ENCODE measurements at places on chromosomes 16 and 17. TPM values are rescaled to one million over a fixed set of nuclear protein-coding genes. Genes with fewer than 3 reads are reported as not detected.

GRCh38 chr16:74556375-74556922, 50.5 kb downstream of the GLG1 start:
- peaks cover 6% of the 10 kb centered on the region for H3K4me1 ChIP-seq
- H3K4me3 ChIP-seq = no peak overlapping the region
- H3K27me3 ChIP-seq = no peaks in the 10 kb centered on the region
- DNase-seq = no peak
- no peaks in the 10 kb centered on the region for H3K36me3 ChIP-seq

Gene AP2B1
- total RNA-seq = 102 TPM

Gene DNAAF8
- total RNA-seq = 2.9 TPM

DNA sequence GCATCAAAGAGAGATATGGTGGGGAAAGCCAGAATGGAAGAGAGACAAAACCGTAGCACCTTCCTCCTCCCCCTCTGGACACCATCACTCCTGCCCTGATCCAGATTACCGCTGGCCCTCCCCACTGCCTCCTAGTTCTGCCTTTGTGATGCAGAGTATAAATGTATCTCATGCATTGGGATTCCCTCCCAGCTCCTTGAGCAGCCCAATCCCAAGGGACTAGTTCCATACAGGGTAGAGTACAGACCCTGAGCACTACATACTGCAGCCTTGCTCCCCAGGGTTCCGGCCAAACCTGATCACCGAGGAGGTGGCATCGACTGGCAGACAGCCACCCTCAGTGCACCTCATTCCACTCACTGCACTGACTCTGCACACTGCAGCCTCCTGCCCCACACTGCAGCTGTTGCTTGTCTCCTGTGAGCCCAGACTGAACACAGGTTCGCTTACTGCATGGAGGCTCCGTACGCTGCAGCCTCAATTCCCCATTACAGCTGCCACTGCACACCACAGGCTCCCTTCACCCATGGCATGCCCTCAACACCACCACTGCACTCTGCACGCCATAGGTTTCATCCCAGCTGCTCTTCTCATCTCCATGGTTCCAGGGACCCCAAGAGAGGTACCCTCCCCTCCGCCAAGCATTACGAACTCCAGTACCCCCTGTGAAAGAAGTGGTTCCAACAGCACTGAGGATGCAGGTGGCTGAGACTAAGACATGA, 1.7 kb upstream of the THRA start:
- no peaks in the 10 kb centered on the region for H3K36me3 ChIP-seq
- H3K27ac ChIP-seq = peak overlapping the region; percentile 94
- no peak for DNase-seq
- H3K27me3 ChIP-seq = no peaks in the 10 kb centered on the region
- peaks cover 30% of the 10 kb centered on the region for H3K4me1 ChIP-seq

Gene CPHXL2
- not detected for total RNA-seq

Gene KRT33A
- total RNA-seq = not detected

DNA sequence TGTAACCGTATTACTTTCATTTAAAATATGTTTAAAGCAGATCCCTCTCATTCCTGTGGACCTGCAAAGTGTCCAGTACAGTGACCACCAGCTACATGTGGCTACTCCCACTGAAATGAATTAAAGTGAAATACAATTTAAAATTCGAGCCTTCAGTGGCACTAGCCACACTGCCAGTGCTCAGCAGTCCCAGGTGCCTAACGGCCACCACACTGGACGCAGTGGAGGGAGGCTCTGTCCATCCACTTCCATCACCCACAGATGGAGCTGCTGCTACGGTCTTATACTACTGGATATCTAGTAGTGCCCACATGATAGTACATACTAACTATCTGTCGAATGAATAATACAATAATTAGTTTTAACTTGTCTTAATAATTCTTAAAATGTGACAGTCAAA, 2.3 kb upstream of the CBX2 start:
- DNase-seq = no peak
- H3K27me3 ChIP-seq = peaks cover 93% of the 10 kb centered on the region
- peaks cover 19% of the 10 kb centered on the region for H3K4me1 ChIP-seq

DNA sequence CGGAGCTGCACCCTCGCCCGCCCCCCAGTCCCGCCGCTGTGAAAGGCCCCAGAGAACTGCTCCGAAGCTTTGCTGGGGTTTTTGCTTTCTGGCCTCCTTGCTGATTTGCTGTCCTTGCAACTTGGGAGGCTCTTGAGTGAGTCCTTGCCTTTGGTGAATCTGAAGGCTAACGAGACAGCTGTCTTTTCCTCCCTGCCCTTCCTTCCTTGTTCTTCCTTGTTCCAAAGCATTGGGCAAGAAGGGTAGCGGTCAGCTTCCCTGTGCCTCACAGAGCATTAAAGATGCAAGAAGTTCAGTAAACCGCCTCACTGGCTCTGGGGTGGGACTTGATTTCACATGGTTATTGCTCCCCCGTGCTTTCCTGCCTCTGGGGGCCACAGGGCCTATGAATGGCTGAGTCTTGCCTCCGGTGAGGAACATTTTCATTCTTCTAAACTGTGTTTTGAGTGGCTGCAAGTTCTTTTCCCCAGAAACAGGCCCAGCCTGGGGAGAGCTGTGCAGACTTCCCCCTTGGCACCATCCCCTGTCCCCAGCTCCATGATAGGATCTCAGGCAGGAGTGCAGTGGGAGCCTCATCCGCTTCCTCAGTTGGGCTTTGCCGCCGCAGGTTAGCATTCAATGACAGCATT, 1.4 kb downstream of the YPEL2 start:
- H3K27me3 ChIP-seq = no peaks in the 10 kb centered on the region
- peak; percentile 35 for DNase-seq
- H3K4me3 ChIP-seq = peak overlapping the region; percentile 96
- H3K27ac ChIP-seq = peak overlapping the region; percentile 93
- peaks cover 38% of the 10 kb centered on the region for H3K4me1 ChIP-seq

DNA sequence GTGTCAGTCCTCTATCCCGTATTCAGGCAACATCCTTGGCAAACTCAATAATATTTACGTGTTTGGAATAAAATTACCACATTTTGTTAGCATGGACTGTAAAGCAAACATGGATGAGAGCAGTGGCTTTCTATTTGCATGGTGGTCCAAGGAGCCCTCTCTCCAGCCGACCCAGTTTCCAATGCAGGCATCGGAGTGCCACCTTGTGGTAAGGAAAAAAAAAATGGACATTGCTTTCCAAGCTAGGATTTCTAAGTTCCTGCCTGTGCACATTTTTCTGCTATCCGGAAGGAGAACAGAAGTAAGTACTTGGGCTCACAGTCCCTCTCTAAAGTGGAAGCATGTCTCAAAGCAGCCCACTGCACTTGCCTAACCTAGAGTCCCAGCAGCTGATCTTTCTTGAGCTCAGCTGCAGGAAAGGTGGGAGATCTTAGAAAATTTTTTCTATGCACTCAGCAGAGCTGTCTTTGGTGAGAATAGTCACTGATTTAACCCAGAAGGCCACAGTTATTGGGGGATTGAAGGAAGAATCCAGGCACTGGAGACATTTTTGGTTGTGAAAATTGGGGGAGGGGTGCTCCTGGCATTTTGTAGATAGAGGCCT, 46.0 kb upstream of the ERCC4 start:
- no peak overlapping the region for H3K4me3 ChIP-seq
- H3K36me3 ChIP-seq = no peaks in the 10 kb centered on the region
- H3K4me1 ChIP-seq = no peaks in the 10 kb centered on the region
